ENCODE measurements at places on chromosomes 7 and 10. TPM values are rescaled to one million over a fixed set of nuclear protein-coding genes. Genes with fewer than 3 reads are reported as not detected.

LIPJ gene
- 0.13 TPM for polyA plus RNA-seq

CHN2 gene
- polyA plus RNA-seq: 0.74 TPM

FAM25G gene
- not detected for polyA plus RNA-seq

GPR22 gene
- polyA plus RNA-seq: not detected

WNT8B gene
- not detected for polyA plus RNA-seq

EBF3 gene
- not detected for polyA plus RNA-seq

LRRN3 gene
- polyA plus RNA-seq: 0.19 TPM

PRRT4 gene
- polyA plus RNA-seq: 0.04 TPM

PARG gene
- 8.9 TPM for polyA plus RNA-seq

Data from B cell (primary cell).